Stimulated activated CD4-positive, alpha-beta T cell treated with anti-CD3 and anti-CD28 coated beads, Interleukin-2, amount 100 ng/mL, for 48 hours (primary cell): ENCODE measurements at places on chromosomes 2 and 18.

- DNase-seq: no peak
Observed at GRCh38 chr2:225028572-225028971, 13.7 kb downstream of the DOCK10 start.

- DNase-seq: no peak
Observed at GRCh38 chr2:26630235-26630634, 10.9 kb downstream of the CIB4 start.

DNA sequence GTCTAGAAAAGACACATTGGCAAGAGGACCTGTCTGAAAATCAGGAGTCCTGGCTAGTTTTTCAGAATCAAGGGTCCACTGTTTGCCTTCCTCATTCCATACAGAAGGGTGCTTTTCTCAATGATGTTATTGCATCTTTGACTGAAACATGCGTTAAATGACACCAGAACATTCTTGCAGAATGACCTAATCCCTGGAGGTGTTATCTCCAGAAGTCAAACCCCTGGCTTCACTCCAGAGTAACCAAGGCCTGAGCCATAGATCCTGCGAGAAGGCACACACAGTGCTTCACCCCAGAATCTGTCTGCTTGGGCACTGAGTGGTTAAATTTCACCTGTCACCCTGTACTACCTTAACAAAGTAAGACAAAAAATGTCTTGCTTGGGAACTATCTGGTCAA lies 1055.2 kb upstream of the FANCL start:
- no peak for DNase-seq

- no peak for DNase-seq
Observed at GRCh38 chr2:156399950-156400705, 36.1 kb upstream of the GPD2 start.

GRCh38 chr2:46977280-46977665 lies 61.7 kb upstream of the MCFD2 start:
- no peak for DNase-seq

DNA sequence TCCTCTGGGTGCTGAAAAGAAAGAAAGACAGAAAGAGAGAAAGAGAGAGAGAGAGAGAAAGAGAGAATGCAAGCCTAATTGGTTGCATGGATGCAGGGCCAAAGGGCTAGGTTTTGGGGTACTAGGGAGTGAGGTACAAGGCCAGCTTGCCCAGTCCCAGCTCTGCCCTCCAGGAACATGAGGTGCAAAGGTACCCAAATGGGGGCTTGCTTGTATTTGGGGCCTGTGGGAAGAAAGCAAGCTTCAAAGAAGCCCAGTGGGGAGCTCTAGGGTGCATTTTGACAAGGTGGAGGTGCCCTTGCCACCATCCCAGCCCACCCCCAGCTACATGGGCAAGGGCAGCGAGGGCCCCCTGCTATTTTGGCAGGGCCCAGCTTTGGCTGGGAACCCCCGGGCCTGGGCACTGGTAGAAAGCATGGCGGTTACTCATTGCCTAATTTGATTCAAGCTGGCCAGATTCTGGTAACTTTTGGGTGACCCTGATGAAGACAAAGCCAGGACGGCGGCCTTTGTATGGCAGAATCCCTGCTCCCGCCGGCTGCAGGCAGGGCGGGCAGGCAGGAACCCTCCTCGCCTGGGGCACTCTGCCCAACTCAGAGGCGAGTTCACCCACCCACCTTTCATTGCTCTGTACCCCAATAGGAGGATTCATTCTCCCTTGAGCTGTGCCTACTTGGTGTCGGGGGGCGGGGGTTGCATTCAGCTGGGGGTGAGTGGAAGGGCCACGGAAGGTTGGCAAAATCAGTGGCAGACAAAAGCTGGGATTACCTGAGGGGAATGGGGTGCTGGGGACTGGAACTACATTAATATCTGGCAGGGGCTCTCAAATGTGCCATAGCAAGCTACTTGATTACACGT lies 537 bp upstream of the HOXD4 start:
- no peak for DNase-seq

DNA sequence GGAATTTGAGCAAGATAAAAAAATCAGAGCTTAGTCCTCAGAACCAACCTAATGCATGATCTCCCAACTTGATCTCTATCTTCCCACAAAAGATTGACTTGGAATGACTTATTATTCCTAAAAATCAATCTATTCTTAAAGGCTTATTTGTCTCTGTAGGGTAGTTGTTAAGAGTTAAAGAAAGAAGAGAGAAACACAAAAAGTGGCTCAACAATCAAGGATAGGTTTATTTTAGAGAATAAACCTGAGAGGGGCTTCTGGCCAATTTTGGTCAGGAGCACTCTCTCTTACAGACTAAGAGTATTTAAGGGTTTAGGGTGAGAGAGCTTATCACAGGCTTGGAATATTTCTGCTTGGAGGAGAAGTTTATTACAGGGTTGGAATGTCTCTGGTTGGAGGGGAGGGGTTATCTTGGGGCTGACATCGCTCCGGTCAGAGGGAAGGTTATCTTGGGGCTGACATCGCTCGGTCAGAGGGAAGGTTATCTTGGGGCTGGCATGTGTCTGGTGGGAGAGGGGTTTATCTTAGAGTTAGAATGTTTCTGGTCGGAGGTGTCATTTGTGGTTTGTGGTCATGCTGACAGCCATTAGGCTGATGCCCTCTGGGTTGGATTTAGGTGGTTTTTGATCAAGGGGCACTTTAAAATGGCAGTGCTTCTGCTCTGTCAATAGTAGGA lies 2.4 kb upstream of the MFF start:
- no peak for DNase-seq

- no peak for DNase-seq
Observed at GRCh38 chr2:241432824-241433448, 75.4 kb downstream of the STK25 start.
